ENCODE measurements at places on chromosomes 12 and 14.
A peak's percentile ranks its signal among the peaks of the same experiment; 100 is the strongest.

DNA sequence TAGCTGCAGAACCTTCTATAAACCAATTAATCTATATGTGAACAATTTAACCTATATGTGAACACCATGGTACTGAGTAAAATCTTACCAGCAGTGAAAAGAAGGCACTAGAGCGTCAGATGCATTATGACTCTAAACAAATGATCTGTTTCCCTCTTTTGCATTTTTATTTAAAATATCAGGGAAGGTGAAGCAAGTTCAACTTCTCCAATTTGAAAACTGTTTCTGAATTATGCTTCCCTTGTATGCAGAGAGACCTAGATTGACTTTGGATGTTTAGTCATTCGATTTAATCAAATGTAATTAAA, 80.9 kb downstream of the DAD1 start:
- peaks cover 4% of the 10 kb centered on the region for H3K4me1 ChIP-seq
- peaks cover 7% of the 10 kb centered on the region for H3K27me3 ChIP-seq
- H3K4me3 ChIP-seq = no peak overlapping the region
- no peak overlapping the region for H3K27ac ChIP-seq
- no peaks in the 10 kb centered on the region for H3K36me3 ChIP-seq

- peaks cover 29% of the 10 kb centered on the region for H3K4me1 ChIP-seq
- peak overlapping the region; percentile 53 for H3K27ac ChIP-seq
- DNase-seq = no peak
- no peak overlapping the region for H3K4me3 ChIP-seq
Observed at GRCh38 chr14:61187196-61187905, 93.8 kb downstream of the TMEM30B start.

- no peak for DNase-seq
- H3K36me3 ChIP-seq = no peaks in the 10 kb centered on the region
- H3K27me3 ChIP-seq = peaks cover 61% of the 10 kb centered on the region
- no peak overlapping the region for H3K4me3 ChIP-seq
- peaks cover 3% of the 10 kb centered on the region for H3K4me1 ChIP-seq
- no peak overlapping the region for H3K27ac ChIP-seq
Observed at GRCh38 chr12:120646044-120646443, 5.6 kb downstream of the CABP1 start.

- H3K4me1 ChIP-seq = peaks cover 16% of the 10 kb centered on the region
- H3K27me3 ChIP-seq = no peaks in the 10 kb centered on the region
- DNase-seq = peak; percentile 63
- peaks cover 20% of the 10 kb centered on the region for H3K36me3 ChIP-seq
- no peak overlapping the region for H3K4me3 ChIP-seq
Observed at GRCh38 chr12:91142221-91142631, 30.9 kb upstream of the LUM start.

GRCh38 chr12:21301-22189, 45.0 kb upstream of the IQSEC3 start:
- H3K36me3 ChIP-seq = peaks cover 23% of the 10 kb centered on the region
- no peaks in the 10 kb centered on the region for H3K27me3 ChIP-seq
- no peak overlapping the region for H3K27ac ChIP-seq
- no peaks in the 10 kb centered on the region for H3K4me1 ChIP-seq
- no peak overlapping the region for H3K4me3 ChIP-seq

- DNase-seq = no peak
- no peaks in the 10 kb centered on the region for H3K27me3 ChIP-seq
- no peaks in the 10 kb centered on the region for H3K4me1 ChIP-seq
- H3K36me3 ChIP-seq = no peaks in the 10 kb centered on the region
Observed at GRCh38 chr14:103749860-103750259, 34.2 kb downstream of the ZFYVE21 start.

All from IMR-90 (cell line).